ENCODE measurements at places on chromosomes 2 and 18.
A peak's percentile ranks its signal among the peaks of the same experiment; 100 is the strongest.

DNA sequence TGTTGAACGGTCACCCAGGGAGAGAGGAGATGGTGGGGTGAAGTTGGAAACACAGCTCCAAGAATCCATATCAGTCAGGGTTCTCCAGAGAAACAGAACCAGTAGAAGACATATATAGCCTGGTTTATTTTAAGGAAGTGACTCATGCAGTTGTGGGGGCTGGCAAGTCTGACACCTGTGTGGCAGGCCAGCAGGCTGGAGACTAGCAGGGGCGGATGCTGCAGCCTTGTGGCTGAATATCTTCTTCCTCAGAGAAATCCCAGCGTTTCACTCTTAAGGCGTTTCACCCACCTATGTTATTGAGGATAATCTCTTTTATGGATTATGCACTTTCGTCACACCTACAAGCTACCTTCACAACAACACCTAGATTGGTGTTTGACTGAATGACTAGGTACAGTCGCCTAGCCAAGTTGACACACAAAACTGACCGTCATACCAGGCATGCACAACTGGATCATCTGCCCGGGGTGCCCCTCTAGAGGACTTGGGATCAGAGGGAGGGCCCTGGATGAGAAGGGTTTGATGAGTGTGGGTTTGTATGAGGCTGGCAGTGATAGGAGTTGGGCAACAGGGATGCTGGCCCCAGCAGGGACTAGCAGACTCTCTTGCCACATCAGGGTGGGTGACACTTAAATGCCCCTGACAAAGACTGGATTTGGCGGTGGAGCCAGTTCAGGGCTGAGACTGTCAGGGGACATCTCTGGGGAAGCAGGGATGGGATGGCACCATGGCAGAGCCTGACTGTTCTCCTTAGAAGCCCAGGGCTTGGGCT lies 23.4 kb downstream of the MROH2A start:
- DNase-seq: peak; percentile 61

DNA sequence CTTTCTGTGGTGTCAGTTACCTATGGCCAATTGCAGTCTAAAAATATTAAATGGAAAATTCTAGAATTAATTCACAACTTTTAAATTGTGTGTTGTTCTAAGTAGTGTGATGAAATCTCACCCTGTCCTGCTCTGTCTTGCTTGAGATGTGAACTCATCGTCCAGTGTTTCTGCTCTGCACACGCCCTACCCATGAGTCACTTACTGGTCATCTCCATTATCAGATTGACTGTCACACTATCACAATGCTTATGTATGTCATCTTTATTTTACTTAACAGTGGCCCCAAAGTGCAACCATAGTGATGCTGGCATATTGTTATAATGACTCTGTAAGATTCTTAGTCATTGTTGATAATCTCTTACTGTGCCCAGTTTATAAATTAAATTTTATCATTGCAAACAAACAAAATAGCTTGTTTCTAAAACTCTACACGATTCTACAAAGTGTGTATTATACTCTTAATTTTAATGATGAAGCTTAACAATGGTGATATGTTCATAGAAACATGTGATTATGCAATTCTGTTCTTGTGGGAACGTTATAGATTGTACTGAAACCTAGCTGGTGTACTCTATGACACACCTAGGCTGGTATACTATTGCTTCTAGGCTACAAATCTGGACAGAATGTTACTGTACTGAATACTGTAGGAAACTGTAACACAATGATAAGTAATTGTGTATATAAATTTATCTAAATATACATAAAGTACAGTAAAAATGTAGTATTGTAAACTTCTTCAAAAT lies 1086.8 kb upstream of the PIK3C3 start:
- peak; percentile 95 for DNase-seq

DNA sequence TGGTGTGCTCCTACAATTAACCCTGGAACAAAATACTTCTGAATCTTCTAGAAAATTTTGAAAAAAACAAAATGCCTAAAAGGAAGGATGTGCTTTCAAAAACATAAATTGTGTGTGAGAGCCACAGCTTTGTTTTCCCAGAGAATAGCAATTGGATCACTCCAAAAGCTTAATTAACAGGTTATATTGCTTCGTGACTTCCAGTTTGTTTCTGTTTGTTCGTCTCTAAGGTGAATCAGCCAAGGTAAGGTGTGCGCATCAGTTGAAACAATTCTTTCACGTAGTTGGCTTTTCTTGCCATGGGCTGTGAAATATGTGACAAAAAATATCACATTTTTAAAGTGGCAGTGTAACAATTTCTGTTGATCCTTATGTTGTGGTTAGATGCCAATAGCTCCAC lies 90.3 kb upstream of the BARD1 start:
- DNase-seq: no peak

GRCh38 chr18:75529394-75529793 lies 101.9 kb upstream of the SMIM21 start:
- no peak for DNase-seq

DNA sequence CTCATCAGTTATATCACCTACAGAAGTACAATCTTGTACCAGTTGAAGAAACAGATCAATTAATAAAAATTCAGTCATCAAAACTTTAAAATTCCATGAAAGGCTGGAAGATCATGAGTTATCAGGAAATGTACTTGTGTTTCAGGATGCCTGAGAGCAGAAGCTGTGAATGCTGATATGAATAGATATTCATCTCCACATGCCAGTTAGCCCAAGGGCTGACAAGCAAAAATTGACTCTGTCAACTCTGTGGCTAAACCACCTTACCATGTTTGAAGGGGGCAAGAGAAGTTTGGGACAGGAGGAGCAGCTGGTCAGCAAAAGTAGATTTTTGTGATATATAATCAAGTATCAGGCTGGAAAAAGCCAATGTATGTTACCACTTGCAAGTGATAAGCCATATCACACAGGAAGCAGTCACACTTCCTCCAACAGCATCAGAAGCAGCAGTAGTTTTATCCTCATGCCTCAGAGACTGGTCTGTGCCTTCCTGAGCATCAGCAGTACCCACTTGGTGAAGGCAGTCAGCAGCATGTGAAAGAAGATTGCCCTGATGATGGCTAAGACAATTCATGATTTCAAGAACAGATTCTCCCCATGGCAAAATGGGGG lies 328.2 kb upstream of the CNTNAP5 start:
- no peak for DNase-seq

GRCh38 chr18:36329684-36330434 lies 32.3 kb downstream of the FHOD3 start:
- DNase-seq: no peak

- DNase-seq: no peak
These were observed 243.3 kb upstream of the NCKAP5 start for GRCh38 chr2:133811409-133812125.

- DNase-seq: peak; percentile 93
These were observed 144.6 kb upstream of the SPRED2 start for GRCh38 chr2:65576861-65577601.
